ENCODE measurements at places on chromosomes 3 and 15. TPM values are rescaled to one million over a fixed set of nuclear protein-coding genes. Genes with fewer than 3 reads are reported as not detected.

The NR2E3 gene
- 0.18 TPM for total RNA-seq

The LRRC2 gene
- not detected for total RNA-seq

The CHRNA7 gene
- 4.7 TPM for total RNA-seq

The HHATL gene
- total RNA-seq = not detected

The IGSF11 gene
- 4.8 TPM for total RNA-seq

The CHRM5 gene
- 0.05 TPM for total RNA-seq

The AMT gene
- total RNA-seq = 0.29 TPM

The FLNB gene
- total RNA-seq = 320 TPM

The TMCO5A gene
- not detected for total RNA-seq

The UCN2 gene
- 14.2 TPM for total RNA-seq

The CACNA2D3 gene
- 0.05 TPM for total RNA-seq

The PTPRG gene
- total RNA-seq = 3.2 TPM

The EIF4G1 gene
- 278 TPM for total RNA-seq

The TTLL13 gene
- 0.16 TPM for total RNA-seq

The RTP3 gene
- not detected for total RNA-seq

The PLCH1 gene
- total RNA-seq = 1.0 TPM

The PCCB gene
- total RNA-seq = 26.8 TPM

The NCBP2 gene
- 49.0 TPM for total RNA-seq

Data from A549 treated with DMSO at 1 μM for 4 hours (cell line).